ENCODE measurements at places on chromosomes 12 and 14. TPM values are rescaled to one million over a fixed set of nuclear protein-coding genes. Genes with fewer than 3 reads are reported as not detected.

The WNT5B gene
- 1.3 TPM for polyA plus RNA-seq

The C1QL4 gene
- not detected for polyA plus RNA-seq

The ADAMTS20 gene
- polyA plus RNA-seq = not detected

The KRT4 gene
- 4.6 TPM for polyA plus RNA-seq

The ADCY4 gene
- 0.25 TPM for polyA plus RNA-seq

DNA sequence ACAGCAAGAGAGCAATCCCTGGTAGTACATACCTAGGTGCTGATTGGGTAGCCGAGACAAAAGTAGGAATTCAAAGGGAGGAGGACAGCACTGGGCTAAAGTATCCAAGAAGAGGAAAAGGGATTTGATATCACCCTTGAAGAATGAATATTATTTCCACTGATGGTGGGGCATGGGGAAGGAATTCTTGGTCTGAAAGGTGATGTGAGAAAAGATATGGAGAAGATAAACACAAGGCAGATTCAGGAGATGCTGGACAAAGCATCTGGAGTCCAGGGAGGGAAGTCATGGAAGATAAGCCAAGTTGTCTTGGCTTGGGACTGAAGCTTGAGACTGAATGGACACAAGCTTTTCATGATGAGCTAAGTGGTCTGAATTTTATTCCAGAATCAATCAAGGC lies 194.0 kb downstream of the EGLN3 start:
- DNase-seq = no peak
- no peak overlapping the region for H3K27ac ChIP-seq
- no peaks in the 10 kb centered on the region for H3K27me3 ChIP-seq

DNA sequence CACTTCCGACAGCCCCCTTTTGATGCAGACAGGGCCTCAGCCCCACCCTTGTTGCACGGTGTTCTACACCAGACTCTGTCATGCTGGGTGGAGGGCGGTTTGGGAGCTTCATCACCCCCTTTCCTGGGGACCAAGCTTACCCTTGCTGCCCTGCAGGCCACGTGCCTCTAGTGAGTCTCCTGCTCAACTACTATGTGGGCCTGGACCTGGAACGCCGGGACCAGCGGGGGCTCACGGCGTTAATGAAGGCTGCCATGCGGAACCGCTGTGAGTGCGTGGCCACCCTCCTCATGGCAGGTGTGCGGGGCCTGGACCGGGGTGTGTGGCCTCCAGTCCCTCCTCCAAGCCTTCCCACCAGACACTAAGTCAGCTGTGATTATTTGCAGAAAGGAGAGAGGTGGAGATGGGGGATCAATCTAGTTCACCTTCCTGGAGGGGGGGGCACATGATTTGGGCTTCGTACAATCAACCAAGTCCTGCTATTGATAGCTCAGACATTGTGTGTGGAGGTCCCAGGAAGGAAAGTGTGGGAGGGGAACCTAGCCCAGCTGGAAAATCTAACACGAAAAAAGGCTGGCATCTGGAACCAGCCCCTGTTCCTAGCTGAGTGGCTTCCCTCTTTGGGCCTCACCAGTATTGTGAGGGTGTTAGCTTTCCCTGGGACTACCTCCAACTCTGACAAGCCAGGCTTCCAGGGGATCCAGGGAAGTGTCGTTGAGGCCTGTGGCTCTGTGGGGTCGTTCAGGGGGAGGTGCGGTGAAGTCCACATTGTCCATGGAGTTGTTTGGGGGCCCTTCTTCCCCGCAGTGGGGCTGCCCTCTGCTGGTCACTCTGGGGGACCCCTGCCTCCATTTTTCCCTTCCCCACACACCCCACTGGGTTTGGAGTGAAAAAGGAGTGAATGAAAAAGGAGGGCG lies 1.6 kb downstream of the ANKRD33 start:
- H3K27ac ChIP-seq = no peak overlapping the region
- H3K36me3 ChIP-seq = no peaks in the 10 kb centered on the region
- no peaks in the 10 kb centered on the region for H3K27me3 ChIP-seq
- H3K4me1 ChIP-seq = no peaks in the 10 kb centered on the region

DNA sequence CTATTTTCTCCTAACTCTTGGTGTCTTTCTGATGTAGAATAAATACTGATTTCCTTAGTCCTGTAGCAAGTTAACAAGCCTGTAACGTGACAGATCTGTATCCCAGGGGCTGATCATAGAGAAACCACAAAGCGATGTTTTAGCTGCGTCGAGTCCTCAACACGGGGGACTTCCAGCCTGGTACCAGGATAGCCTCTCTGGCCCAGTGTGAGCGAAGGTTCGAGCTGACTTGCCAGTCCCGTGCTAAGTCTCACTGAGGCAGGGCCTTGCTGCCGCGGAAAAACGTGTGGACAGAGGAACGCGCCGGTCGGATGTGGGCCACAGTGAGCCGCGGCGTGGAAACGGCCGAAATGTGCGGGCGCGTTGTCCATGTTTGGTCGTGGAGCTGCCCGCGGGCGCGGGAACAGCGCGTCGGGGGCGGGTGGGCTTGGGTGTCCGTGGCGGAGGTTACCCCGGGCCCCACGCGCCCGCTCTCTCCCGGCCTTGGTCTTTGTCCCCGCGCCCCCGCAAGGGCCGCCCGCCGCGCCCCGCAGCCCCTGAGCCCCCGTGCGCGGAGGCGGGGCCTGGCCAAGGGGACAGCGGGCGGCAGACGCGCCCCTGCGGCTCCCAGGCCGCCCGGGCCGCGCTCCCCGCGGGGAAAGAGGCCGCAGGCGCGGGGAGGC lies 531 bp upstream of the EML1 start:
- no peaks in the 10 kb centered on the region for H3K36me3 ChIP-seq
- H3K27ac ChIP-seq = peak overlapping the region; percentile 93
- H3K4me3 ChIP-seq = peak overlapping the region; percentile 96
- H3K4me1 ChIP-seq = no peaks in the 10 kb centered on the region
- no peak for DNase-seq
- H3K27me3 ChIP-seq = no peaks in the 10 kb centered on the region

GRCh38 chr14:54712465-54713200 lies 145.7 kb downstream of the SAMD4A start:
- H3K27me3 ChIP-seq = no peaks in the 10 kb centered on the region
- H3K4me1 ChIP-seq = peaks cover 36% of the 10 kb centered on the region
- H3K27ac ChIP-seq = peak overlapping the region; percentile 97
- DNase-seq = no peak
- peak overlapping the region; percentile 15 for H3K4me3 ChIP-seq

DNA sequence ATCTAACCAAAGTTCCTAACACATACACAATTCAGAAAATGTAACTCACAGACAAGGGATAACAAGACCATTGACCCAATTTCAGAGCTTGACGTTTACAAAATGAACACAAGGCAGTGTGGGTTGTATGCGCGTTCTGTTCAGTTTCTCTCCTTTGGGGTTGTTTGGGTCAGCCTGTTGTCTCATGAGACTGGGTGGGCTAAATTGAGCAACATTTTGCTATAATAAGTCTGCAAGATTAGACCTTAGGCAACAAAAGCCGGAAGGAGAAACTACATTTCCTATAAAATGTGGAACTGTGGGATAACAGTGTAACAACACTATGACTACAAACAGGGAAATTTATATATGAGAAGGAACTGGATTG lies 18.8 kb upstream of the LTA4H start:
- H3K27ac ChIP-seq = no peak overlapping the region
- no peaks in the 10 kb centered on the region for H3K27me3 ChIP-seq
- no peak overlapping the region for H3K4me3 ChIP-seq
- H3K4me1 ChIP-seq = no peaks in the 10 kb centered on the region
- DNase-seq = no peak
- no peaks in the 10 kb centered on the region for H3K36me3 ChIP-seq

DNA sequence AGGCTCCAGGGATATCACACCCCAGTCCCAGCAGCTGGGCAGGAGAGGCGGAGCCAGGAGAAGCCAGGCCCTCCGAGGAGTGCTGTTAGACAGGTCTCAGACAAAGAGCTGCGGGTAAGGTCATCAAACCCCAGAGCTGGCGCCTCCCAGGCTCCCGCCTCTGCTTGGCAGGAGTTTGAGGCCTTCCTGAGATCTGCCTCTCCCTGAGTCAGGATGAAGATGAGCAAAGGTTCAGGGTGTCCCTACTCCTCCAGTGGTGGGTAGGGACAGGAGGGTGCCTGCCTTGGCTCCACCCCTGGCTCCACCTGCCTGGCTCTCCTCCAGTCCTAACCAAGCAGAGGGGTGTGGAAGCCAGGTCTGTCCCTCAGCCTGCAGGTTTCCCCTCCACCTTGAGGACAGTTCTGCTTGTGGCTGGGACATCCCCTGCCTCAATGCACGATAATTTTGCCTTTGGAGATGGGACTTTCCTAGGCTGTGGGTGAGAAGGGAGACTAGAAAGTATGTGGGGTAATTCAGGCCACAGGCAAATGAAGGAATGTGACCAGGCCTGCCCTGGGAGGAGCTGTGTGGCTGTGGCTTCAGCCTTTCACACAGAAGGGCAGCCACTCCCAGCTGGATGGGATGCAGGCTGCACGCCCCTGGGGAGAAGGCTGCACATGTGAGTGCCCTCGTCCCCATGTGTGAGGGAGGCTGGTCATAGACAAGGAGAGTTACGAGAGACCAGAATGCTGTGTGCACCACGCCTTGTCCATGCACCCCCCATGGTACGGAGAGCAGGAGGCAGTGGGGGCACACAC lies 2.2 kb downstream of the PLEKHG6 start:
- no peaks in the 10 kb centered on the region for H3K27me3 ChIP-seq
- DNase-seq = peak; percentile 65
- no peak overlapping the region for H3K27ac ChIP-seq
- H3K36me3 ChIP-seq = no peaks in the 10 kb centered on the region

DNA sequence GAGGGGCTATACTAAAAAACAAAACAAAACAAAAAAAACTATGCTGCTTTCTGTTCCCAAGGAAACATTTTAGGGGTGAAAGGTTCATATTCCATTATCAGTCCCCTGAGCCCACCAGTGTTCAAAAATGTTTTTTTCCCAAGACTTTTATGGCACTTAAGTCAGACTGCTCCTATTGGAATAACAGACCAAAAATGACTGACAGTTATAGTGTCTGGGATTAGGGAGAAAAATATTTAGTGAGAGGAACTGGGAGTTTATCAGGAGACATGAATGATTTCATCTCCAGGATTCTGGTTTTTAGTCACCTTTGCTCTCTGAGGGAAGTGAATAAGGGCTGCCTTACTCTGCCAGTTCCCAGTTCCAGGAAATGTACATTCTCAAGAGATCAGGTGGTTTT lies 68.0 kb downstream of the PDE3A start:
- no peak for DNase-seq
- no peaks in the 10 kb centered on the region for H3K27me3 ChIP-seq
- H3K4me3 ChIP-seq = no peak overlapping the region
- no peaks in the 10 kb centered on the region for H3K36me3 ChIP-seq
- H3K4me1 ChIP-seq = peaks cover 2% of the 10 kb centered on the region
- no peak overlapping the region for H3K27ac ChIP-seq

GRCh38 chr12:116601933-116602810 lies 43.0 kb downstream of the MAP1LC3B2 start:
- no peaks in the 10 kb centered on the region for H3K36me3 ChIP-seq
- H3K4me1 ChIP-seq = no peaks in the 10 kb centered on the region
- no peak overlapping the region for H3K4me3 ChIP-seq
- peak; percentile 1 for DNase-seq

GRCh38 chr12:41739066-41739465 lies 405.6 kb downstream of the GXYLT1 start:
- no peaks in the 10 kb centered on the region for H3K27me3 ChIP-seq
- H3K27ac ChIP-seq = no peak overlapping the region
- no peaks in the 10 kb centered on the region for H3K36me3 ChIP-seq
- H3K4me1 ChIP-seq = no peaks in the 10 kb centered on the region
- no peak for DNase-seq

GRCh38 chr12:70982991-70983390 lies 62.5 kb upstream of the PTPRR start:
- no peak for DNase-seq
- H3K36me3 ChIP-seq = no peaks in the 10 kb centered on the region
- no peaks in the 10 kb centered on the region for H3K27me3 ChIP-seq
- H3K4me3 ChIP-seq = no peak overlapping the region
- no peak overlapping the region for H3K27ac ChIP-seq

GRCh38 chr12:62760779-62761178 lies 174.2 kb downstream of the PPM1H start:
- no peak for DNase-seq
- H3K27ac ChIP-seq = no peak overlapping the region
- no peaks in the 10 kb centered on the region for H3K4me1 ChIP-seq

- H3K27ac ChIP-seq = no peak overlapping the region
- no peaks in the 10 kb centered on the region for H3K4me1 ChIP-seq
- no peak for DNase-seq
Observed at GRCh38 chr14:70807898-70808415, 1.4 kb downstream of the MAP3K9 start.

DNA sequence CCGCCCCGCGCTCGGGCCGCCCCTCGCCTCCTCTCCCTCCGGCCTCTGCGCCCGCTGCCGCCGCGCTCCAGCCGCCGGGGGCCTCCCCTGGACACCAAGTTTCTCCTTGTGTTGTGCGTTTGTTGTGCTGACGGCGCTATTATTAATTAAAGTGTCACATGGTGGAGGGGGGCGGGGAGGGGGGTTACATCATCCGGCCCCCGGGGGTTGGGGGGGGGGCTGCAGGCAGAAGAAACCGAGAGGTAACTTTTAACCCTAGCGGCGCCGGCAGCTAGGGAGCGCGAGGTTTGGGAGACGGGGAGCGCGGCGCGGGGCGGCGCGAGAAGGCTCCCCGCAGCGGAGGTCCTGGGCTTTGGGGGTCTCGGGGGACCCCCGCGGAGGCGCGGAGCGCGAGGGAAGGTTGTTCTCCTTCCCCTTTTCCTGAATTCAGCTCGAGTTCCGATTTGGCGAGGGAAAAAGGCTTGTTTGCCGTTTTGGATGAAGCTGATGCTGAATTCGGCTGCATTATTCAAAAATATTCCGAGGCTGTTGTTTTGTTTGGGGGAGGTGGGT lies at the start of gene HRK:
TSS of gene HRK (minus strand) at position 117 of the 552 bp plus-strand sequence. CDS start 134 bp downstream, outside the sequence.
- no peaks in the 10 kb centered on the region for H3K36me3 ChIP-seq
- no peak for DNase-seq
- H3K4me1 ChIP-seq = no peaks in the 10 kb centered on the region

GRCh38 chr14:64434528-64434927 lies 30.8 kb upstream of the AKAP5 start:
- H3K27ac ChIP-seq = no peak overlapping the region
- DNase-seq = no peak
- no peaks in the 10 kb centered on the region for H3K36me3 ChIP-seq
- peaks cover 3% of the 10 kb centered on the region for H3K4me1 ChIP-seq
- H3K27me3 ChIP-seq = no peaks in the 10 kb centered on the region

DNA sequence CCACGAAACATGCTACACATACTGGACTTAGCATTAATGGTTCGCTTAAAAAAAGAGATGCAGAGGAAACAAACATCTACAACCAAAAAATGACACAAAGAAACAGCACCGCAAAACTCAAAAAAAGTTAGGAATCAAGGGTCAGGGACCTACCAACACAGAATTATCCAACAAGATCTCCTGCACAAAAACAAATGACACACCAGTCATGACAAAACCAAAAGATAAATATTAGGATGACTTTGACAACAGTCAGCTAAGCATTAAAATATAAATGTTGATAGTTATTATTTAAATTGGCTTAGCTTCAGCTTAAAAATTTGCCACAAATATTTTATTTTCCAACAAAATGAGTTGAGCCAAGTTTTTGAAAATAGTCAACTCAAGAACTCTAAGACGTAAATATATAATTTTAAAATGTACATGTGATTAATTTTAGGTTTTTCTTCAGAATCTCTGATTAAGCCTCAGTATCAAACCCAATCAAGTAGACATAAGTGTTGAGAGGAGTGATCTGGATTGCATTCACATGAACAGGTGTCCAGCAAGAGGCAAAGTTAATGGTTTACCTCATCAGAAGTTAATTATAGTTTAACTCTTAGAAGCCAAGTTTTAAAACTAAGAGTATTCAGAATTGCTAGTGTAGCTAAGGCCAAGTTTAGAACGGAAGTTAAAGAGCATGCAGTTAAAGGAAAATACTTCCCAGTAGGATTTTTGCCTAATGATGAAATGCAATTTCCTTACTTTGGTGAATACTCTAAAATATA lies 79.9 kb downstream of the HEATR5A start:
- no peak overlapping the region for H3K27ac ChIP-seq
- DNase-seq = no peak
- H3K4me3 ChIP-seq = no peak overlapping the region
